ENCODE measurements at places on chromosomes 12 and 14. TPM values are rescaled to one million over a fixed set of nuclear protein-coding genes. Genes with fewer than 3 reads are reported as not detected.

ADAMTS20 gene
- total RNA-seq, result not detected

DNA sequence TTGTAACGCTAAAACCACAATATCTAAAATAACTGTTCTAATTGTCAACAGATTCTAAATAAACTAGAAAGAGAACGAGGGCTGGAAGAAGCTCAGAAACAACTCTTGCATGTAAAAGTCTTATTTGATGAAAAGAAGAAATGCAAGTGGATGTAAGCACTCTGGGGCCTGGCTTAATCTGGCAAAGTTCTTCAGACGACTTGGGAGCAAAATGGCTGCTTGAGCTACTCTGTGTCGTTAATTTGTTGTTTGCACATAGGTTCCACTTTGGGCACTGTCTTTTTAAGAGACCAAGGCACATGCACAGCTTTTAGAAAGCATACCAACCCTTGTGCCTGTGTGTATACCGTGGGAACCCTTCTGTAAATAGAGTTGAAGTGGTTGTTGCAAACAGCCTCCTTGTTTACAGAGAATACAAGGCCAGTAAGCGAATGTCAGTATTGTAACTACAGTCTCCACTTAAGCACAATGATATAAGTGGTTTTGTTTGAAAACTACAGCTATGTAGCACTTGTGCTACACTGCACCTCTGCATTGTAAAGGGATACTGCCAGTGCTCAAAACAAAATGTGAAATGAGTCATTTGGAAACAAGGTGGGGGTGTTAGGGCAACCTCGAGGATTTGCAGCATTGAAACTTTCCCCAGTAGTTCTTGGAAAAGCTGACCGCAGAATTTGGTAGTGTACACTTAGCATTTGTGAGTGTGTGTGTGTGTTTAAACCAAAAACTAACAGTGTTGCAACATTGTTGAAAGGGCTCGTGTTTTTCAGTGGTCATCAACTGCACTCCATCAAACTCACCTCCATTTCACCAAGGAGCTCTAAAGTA is 154.3 kb downstream of the CEP83 start:
- DNase-seq, result peak; percentile 75

DNA sequence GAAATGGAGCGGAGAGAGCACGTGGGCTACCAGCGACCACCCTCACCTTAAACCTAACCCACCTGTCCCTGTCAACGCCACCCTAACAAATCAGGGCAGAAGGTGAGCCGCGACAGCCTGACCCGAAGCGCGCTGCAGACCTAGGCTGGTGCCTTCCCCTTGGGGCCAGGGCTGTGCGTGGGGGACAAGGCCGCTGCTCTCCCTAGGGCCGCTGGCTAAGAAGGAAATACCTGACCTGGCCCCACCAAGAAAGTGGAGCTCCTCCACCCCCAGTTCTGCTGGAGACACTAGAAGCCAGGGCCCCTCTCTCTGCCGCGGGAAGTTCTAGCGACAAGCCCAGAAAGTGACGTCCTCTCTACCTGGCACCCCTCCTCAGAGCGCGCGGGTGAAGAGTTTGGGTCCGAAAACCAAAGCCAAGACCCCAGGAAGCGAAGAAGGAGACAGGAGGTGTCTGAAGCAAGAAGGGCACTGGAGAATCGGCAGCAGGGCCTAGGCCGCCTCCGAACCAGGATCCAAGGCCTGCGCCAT is 7.5 kb downstream of the SIX1 start:
- no peak for DNase-seq

- DNase-seq, result no peak
Observed at GRCh38 chr14:39423793-39424192, 8.4 kb downstream of the FBXO33 start.

- no peak for DNase-seq
Observed at GRCh38 chr14:100074431-100075100, 9.3 kb downstream of the EVL start.

TRIAP1 gene
- 55.7 TPM for total RNA-seq

DNA sequence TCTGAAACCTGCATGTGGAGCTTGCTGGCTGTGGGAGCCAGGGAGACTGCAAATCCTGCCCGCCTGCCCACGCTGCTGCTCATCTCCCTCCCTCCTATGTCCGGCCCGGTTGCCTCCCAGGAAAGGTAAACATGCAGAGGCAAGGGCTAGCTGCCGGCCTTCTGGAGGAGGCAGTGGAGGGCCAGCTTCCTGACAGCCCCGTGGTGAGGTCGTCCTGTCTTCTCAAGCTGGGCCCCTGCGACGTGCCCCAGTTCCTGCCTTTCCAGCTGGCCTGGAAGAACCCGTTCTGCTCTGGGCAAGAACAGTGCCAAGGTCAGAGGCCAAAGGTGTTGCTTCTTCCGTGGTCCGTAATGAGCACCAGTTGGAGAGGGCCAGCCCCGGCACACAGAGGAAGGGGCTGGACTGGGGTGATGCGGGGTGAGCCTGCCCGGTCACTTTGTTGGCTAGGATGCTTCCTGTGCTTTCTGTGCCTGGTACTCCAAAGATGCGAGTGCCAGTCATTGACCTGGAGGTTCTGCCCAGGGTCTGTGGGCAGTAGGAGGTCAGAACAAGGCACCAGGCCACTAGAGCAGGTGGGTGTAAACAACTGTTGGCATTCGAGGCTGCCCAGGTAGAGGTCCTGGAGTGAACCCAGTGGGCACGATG is 25.3 kb downstream of the TPCN1 start:
- DNase-seq, result no peak

DNA sequence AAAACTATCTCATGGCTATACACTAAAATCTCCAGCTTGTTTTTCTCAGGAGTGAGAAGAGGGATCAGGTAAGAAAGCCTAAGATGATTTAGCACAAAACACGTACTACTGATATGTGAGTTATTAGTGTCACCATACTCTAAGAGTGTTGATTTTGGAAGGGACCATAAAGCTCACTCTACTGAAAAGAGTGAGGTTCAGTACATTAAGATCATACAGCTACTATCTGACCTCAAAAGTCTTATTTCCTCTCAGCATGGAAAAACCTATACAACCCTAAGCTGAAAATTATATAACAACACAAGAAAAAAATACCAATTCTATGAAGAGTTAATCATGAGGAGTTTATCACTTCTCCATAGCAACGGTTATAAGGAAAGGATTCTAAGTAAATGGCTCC is 19.5 kb downstream of the SNW1 start:
- no peak for DNase-seq

DNA sequence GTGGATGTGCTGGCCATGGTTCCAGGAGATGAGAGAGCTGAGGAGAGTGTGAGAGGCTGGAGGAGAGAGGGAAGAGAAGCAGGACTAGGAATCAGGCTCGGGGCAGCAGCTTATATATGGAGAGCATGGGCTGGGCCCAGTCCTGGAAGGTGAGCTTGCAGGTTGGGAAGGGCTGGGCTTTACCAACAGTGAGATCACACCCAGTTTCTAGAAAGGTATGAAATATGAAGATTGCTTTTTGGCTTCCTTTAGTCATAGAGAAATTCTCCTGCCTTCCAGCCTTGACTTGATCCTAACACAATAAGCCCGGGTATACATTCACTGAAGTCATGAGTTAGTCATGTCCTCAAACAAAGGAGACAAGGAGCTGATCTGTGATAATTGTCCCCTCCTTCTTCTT is at the start of gene KRT6A:
TSS of gene KRT6A (minus strand) at position 86 of the 400 bp plus-strand sequence. CDS start at position 17, 69 bp downstream.
- no peak for DNase-seq

GRCh38 chr12:40168868-40169267 is 55.9 kb upstream of the LRRK2 start:
- no peak for DNase-seq

DNA sequence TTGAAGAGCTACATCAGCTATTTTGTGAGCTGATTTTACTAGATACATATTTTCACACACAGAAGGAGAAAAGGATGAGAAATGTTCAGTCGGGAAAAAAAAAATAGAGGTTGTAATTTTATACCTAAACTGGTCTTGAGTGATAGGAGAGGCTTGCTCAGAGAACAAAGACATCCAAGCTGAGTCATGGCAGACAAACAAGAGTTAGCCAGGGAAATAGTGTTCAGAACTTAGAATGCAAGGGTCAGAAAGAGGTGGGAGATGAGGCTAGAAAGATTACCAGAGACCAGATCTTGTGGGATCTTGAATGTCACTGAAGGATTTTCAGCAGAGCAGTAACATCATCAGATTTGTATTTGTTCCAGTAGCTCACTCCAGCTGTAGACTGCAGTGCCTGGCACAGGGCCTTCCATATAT is 121.9 kb upstream of the ATF1 start:
- no peak for DNase-seq

- no peak for DNase-seq
Observed at GRCh38 chr14:78202976-78203375, 32.8 kb downstream of the NRXN3 start.

DNA sequence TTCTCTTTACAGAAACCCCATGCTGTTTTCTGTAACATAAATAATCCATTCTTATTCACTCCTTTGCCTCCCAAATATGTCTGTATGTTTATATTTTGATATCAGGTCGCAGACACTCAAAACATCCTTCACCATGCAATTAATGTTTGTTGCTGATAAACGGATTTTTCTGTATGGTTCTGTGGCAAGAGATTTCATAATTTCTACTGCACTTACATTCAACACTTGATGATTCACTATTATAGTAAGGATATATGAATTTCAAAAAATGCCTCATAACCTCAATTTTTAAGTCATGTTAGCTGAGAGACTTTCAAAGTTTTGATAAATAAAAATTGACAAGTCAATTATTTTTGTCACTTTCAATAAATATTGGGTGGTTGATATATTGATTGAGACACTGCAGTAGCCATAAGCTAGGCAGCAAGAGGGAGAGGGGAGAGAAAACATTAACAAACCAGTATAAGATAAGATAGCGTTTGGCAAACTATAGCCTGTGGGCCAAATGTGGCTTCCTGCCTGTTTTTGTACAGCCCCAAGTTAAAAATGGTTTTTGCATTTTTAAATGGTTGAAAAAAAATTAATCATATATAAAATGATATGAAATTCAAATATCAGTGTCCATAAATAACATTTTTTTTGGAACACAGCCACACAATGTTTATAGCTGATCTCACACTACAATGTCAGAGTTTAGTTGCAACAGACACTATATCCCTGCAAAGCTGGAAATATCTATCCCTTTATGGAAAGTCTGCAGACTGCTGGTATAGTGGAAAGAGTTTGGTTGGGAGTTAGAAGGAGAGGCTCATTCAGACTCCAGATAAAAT is 18.3 kb downstream of the ALDH6A1 start:
- no peak for DNase-seq

GRCh38 chr14:21505012-21505553 is 6.1 kb downstream of the METTL3 start:
- DNase-seq, result peak; percentile 27

- no peak for DNase-seq
Observed at GRCh38 chr14:54804538-54805041, 98.0 kb downstream of the GCH1 start.

GPR162 gene
- total RNA-seq, result 0.29 TPM

- DNase-seq, result no peak
Observed at GRCh38 chr12:78241446-78241845, 410.8 kb downstream of the NAV3 start.

DNA sequence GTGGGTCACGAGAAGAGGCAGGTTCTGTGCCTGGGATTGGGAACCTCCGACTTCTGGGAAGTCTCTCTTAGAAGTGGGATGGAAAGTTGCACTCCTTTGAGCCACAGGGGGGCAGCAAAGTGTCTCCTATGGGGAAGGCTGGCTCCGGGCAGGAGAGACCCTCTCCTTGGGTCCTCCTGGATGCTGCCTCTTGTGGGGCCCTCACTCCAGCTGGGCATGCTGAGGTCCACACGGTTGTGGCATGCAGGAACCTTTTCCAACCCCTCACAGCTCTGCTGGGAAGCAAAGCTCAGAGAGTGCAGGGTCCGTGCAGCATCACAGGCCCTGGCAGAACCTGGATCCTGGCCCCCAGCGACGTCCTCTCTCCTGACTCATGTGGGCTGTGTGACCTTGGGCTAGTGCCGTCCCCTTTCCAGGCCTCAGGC is 17.4 kb downstream of the SDSL start:
- DNase-seq, result no peak

DNA sequence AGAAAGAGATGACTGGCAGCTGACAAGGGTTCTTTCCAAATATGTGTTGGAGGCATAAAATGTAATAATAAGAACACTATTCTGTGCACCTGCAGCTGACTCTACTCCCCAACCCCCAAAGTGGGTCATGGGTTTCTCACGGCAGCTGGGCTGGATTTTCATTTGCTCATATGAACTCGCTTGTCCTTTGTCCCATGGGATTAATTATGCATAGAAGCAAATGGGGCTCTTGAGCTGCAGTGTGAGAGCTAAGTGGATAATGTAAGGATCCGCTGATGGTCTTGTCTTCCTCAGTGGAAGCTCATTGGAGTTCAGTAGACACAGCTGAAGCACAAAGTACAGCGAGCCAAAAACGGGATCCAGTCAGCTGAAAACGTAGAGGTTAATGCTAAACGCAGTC is 46.3 kb downstream of the TTC8 start:
- DNase-seq, result no peak

LRRC10 gene
- total RNA-seq, result not detected

DNA sequence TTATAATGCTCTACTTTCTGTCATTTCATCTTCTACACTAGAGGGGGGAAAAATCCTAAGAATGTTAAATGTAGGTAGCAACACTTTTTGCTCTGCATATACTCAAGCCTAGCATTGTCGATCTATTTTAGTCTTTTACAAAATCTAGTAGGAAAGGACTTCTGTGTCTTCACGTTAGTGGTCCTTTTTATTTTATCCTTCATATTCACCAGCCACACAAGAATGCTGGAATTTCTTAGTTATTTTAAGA is 253.0 kb upstream of the FLRT2 start:
- no peak for DNase-seq

RNASE1 gene
- total RNA-seq, result not detected

DNA sequence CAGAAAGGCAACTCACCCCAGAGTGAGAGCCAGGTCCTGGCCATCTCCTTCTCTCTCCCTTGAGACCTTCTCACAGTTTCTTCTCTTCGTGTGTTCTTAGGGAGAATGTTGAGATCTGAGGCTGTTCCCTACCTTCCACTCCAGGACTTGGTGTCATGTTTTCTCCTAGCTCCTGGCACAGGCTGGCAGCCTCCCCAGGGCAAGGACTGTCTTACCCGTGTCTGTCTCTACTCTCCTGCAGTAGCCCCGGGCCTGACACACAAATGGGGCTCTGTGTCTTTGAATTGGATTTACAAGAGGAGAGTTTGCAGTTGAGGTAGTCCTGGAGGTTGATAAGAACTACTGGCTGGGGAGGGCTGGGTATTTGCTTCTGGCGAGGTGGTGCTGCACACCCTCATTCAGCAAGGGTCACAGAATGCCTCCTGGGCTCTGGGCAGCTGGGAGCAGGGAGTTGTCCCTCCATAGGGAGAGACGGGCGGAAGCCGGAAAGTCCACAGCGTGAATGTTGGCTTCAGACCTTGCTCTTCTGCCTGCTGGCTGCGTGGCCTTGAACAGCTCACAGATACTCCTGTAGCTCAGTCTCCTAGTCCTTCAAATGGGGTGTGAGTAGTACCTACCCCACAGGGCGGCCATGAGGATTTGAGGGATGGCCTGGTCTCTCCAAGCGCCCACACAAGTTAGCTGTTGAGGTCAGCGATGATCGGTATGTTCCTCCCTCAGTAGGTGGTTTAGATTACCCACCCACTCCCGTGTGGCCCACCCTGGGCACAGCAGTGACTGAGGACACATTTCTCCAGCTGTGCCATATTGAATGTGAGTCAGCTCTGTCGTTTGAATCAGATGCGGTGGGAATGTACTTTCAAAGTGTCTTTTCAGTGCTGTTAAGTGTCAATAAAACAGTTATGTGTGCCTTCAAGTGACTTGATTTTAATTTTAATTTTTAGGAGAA is 10.2 kb downstream of the EP400 start:
- DNase-seq, result no peak

ESRRB gene
- 0.17 TPM for total RNA-seq
